ENCODE measurements at places on chromosomes 2 and 18.

DNA sequence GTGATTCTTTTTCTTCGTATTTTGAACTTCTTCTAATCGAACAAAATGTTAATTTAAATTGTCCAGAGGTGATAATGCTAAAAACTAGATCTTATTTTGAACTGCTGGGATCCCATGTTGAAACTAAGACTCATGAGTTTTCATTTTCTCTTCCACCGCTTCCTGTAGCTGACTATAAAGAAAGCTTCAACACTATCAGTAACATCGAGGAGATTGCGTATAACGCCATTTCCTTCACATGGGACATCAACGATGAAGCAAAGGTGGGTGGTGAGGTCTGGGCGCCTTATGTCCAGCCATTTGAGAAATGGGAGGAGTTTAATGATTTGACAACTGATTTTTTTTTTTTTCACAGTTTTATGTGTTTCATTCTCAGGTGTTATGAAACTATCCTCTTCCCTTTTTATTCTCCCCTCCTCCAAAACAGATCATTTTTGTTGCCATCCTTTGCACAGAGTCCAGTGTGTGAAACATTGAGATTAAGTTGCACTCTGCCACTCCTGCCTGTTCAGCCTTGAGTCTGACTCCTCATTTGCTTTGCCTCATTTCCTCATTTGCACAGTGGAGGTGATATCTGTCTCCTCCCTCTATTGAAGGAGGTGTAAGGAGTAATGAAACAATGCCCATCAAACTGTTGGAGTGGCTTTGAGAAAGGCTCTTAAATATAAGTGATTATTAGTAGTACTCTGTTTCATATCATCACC, 13.8 kb downstream of the GRHL1 start:
- DNase-seq = no peak

- DNase-seq = no peak
Measured at GRCh38 chr2:149021271-149021719, 17.2 kb upstream of the LYPD6B start.

DNA sequence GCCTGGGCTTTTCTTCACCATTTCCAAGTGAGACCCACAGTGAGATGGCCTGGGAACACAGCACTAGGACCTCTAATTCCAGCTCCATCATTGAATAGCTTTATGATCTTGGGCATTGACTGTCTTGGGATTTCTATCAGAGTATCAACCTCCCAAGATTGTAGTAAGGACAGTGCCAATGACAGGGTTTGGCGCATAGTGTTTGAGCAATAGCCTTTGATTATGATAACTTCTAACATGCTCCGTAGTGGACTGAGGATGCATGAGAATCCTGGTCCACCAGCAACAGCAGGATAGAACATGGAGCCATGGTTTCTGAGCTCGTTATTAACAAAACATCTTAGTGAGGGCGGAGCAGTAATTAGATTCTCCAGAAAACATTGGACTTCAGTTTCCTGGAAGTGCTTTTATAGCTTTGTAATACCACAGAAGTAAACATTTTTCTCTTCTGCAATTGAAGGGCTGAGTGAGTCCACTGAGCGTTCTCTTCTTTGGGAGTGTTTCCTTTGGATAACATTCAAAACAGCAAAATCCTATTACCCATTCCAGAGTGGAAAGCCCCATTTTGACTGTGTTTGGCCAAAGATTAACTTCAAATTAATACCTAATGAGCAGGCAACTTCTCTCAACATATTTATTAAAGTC, 63.7 kb downstream of the IL1R2 start:
- DNase-seq = no peak

DNA sequence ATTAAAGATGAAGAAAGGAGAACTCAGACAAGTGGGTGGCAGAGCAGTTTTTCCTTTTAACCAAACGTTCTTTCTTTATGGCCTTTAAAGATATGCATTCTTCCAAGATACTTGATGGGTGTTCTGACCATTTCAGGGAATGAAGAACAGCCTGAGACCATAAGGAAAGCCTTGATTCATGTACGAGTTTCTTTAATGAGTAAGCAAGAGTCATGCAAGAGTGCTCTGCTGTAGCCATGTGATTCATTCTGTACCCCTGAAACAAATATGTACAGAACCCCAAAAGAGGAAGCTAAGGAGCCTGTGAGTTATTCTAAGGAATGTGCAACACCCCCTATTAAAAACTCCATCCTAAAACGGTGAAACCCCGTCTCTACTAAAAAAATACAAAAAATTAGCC, 372.8 kb downstream of the MTX2 start:
- no peak for DNase-seq

DNA sequence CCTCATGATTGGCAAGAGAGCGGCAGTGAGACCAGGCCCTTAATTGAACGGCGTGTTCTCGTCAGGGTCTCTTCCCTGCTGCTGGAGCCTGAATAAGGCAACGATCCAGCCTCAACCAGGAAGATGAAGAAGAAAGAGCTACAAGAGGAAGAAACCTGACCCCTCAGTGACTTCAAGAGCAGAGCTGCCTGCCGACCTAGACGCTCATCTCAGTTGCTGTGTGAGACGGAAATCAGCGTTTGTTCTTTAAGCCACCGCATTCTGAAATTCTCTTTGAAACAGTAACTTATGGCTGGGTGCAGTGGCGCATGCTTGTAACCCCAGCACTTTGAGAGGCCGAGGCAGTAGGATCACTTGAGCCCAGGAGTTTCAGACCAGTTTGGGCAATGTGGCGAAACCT, 29.6 kb upstream of the KCNG3 start:
- DNase-seq = no peak

- no peak for DNase-seq
Measured at GRCh38 chr18:48079885-48080284, 149.4 kb upstream of the SMAD2 start.

- DNase-seq = no peak
Measured at GRCh38 chr2:171804456-171804855, 89.6 kb downstream of the SLC25A12 start.

GRCh38 chr2:190766595-190766994, 114.0 kb upstream of the GLS start:
- DNase-seq = no peak

DNA sequence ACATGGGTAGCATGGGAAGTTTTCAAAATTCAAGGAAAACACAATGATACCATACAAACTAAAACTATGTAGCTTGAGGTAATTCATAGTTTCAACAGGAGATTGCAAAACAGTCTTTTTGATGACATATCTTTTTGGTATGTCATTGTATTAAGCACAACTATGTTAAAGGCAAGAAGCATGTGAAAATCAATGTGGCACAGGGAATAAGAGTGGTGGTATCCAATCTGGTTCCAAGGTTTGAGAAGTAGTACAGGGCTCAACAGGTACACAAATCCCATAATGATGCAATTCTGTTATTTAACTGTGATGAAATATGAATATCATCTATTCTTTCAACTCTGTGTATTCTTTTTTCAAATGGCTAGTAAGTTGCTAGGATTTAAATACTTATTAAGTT, 16.4 kb upstream of the DLX2 start:
- no peak for DNase-seq

DNA sequence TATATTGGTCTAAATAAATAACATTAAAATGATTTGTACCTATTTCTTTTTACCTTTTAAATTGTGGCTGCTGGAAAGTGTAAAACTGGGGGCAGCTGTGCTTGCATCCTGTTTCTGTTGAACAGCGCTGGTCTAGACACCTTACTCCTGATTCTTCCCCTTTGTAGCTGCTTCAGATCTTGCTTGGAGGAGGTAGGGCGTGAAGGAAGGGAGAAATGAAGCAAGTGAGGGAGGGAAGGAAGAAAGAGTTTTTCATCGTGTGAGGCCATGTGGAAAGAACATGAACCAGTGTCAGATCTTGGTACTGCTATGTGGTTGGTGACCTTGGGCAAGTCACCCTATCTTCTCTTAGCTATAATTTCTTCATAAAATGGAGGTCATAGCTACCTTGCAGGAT, 89.0 kb upstream of the SEC11C start:
- no peak for DNase-seq

DNA sequence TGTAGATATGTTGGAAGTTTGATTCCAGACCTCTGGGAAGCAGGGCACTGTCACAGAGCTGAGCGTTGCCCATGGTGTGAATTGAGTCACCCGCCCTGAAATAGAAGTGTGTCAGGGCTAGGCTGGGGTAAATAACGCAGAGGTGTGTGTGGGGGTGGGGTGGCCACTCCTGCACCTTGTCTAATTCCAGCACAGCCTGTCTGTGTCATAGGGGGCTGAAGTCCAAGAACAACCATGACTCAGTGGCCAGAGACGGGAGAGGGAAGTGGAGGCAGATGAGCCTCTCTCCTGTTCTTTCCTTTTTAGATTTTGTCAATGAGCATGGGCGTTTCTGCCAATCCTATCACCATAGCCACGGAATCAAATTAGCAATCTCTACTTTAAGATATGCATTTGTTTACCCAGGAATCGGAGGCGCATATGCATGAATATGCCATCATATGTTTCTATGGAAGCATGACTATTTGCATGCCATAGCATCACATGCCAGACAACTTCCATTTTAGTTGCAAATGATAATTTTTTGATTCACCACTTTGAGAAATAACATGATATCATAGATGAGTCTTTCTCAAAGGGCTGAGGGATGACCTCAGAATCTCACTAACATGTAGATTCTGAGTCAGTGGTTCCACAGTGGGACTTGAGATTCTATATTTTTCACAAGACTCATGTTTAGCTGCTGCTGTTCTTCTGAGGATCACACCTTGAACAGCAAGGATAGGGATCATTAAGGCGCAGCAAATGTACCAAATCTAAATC, 852.9 kb downstream of the DCDC2C start:
- no peak for DNase-seq

DNA sequence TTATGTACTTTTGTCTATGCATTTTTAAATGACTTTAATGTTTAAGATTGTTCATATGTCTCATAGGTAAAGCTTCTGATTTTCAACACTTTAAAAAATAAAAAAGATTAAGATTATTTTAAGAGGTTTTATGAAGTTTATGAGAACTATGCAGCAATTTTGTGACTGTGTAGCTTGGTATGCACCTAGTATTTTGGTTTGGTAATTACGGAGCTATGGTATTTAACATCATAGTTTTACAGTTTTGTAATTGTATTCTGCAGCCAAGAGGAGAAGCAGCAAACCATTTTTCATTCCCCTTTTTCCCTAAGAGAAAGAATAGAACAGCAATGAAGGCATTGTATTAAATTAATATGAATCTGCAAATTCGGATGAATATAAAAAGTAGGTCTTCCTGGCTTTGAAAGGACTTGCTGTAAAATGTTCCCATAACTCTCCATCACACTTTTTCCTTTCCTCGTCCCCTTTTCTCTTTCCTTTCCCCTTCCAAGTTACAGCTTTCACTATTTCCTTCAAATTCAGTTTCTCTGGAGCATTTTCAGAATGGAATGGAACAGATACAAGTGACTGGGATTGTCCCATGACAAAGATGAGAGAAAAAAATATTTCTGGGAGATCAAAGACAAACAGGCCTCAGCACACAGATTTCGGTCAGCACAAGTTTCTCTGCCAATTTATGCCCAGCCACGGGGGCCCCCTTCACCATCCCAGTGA, 26.1 kb upstream of the PIEZO2 start:
- DNase-seq = no peak

DNA sequence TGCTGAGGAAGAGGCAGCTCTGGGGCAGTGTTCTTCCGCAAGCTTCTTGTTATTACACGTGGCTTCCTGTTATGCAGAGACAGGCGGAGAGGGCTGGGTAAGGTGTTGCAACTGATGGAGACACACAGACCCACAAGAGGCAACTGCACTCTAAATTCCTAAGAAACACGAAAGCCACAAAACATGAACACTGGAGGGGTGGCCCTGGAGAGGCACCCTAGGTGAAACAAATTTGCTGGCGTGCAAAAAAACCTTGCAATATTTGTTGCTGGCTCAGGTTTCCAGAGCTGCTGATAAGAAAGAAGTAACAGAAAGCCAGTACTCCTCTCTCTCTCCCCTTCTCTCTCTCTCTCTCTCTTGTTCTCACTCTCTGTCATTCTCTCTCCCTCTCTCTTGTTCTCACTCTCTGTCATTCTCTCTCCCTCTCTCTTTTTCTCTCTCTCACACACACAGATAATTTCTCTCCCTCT, 31.8 kb downstream of the ARHGAP25 start:
- no peak for DNase-seq

DNA sequence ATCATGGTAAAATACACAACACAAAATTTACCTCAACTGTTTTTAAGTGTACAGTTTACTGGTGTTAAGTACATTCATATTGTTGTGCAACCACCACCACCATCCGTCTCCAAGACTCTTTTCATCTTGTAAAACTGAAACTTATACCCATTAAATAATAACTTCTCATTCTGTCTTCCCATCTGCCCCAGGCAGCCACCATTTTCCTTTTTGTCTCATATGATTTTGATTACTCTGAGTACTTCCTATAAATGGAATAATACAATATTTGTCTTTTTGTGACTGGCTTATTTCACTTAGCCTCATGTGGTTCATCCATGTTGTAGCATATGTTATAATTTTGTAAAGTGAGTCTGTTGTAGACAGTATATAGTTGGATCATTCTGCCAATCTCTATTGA, 82.7 kb downstream of the ALMS1 start:
- no peak for DNase-seq

- DNase-seq = no peak
Measured at GRCh38 chr2:90209806-90210205, 1518.3 kb downstream of the RPIA start.

DNA sequence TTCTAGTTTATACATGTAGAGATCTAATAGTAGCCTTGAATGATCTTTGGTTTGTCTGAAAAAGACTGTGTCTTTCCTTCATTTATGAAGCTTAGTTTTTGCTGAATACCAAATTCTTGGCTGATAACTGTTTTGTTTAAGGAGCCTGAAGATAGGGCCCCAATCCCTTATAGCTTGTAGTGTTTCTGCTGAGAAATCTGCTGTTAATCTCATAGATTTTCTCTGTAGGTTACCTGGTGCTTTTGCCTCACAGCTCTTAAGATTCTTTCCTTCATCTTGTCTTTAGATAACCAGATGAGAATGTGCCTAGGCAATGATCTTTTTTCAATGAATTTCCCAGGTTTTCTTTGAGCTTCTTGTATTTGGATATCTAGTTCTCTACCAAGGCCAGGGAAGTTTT, 562.1 kb downstream of the XIRP2 start:
- DNase-seq = no peak

- no peak for DNase-seq
Measured at GRCh38 chr2:192277494-192278109, 82.9 kb upstream of the TMEFF2 start.
